SHP77 (cell line): ENCODE measurements at places on chromosomes 11 and 22.

DNA sequence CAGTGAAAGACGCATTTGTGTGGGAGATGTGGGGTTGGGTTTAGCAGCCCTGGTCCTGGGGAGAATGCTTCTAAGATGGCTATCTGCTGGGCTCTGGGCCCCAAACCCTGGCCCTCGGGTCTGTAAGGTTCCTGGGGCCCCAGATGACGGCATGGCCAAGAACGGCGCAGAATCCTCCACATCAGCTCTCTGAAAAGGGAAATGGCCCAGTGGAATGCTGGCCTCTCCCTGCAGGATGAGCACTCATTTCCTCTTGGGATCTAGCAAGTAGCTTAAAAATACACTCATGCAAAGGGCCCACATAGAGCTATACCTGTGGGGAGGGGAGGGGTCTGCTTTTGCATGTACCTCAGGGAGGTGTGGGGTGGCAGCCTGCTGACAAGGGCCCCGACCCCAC is 37.5 kb upstream of the LINC01488 start:
- DNase-seq, result no peak

GRCh38 chr22:48321986-48322545 is 1505.6 kb downstream of the BRD1 start:
- no peak for DNase-seq

GRCh38 chr22:22912135-22912987 is 24.7 kb downstream of the IGLL5 start:
- no peak for DNase-seq

DNA sequence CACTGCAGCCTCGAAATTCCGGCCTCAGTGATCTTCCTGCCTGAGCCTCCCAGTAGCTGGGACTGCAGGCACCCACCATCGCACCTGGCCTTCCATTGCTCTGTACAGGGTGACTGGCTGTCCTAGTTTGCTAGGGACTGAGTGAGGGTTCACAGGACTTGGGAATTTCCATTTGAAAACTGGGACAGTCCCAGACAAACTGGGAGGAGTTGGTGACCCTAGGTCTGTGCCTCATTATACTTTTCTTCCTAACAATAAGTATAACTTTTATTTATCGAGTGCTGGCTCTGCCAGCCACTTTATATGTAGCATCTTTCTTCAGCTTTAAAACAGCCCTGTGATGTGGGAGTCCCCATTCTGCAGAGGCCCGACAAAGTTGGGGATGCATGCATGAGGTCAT is 25.5 kb downstream of the TCP11L1 start:
- no peak for DNase-seq

DNA sequence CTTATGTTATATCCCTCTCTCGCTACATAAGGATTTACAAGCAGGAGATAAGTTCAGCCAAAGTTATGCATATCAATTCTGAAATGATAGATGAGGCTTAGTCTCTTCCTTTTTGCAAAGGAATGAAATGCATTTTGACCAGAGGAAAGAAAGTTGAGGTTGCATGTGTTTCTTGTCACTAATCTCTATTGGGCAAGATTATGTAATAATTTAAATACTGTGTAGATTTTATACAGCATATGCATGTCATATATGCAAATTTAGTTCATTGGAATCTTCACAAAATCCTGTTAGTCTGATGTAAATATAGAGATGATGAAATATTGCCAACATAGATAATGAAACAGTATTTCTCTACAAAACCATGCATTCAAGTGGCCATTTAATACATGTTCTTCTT is 858.7 kb upstream of the RAG2 start:
- no peak for DNase-seq

- DNase-seq, result peak; percentile 28
These were observed 816 bp downstream of the PDE3B start for GRCh38 chr11:14644226-14645014.

DNA sequence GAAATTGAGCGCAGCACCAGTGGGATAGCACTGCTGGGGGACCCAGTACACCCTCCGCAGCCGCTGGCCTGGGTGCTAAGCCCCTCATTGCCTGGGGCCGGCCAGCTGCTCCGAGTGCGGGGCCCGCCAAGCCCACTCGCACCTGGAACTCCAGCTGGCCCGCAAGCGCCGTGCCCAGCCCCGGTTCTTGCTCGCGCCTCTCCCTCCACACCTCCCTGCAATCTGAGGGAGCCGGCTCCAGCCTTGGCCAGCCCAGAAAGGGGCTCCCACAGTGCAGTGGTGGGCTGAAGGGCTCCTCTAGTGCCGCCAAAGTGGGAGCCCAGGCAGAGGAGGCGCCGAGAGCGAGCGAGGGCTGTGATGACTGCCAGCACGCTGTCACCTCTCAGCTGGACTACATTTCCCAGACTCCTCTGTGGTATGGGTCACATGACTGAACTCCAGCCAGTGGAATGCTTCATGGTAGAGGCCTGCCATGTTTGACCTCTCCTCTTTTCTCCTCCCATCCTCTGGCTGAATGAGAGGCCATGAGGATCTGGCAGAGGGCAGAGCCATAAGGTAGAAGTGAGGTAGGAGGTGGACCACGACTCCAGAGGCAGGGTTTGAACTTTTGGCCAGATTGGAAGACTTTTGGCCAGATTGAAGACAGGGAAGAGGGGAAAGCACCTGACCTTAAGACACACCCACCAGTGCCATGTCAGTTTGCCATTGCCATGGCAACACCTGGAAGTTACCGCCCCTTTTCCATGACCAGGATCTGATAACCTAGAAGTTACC is 6.2 kb downstream of the MRGPRD start:
- no peak for DNase-seq

- DNase-seq, result no peak
These were observed 52.2 kb downstream of the C11orf58 start for GRCh38 chr11:16790486-16791190.

DNA sequence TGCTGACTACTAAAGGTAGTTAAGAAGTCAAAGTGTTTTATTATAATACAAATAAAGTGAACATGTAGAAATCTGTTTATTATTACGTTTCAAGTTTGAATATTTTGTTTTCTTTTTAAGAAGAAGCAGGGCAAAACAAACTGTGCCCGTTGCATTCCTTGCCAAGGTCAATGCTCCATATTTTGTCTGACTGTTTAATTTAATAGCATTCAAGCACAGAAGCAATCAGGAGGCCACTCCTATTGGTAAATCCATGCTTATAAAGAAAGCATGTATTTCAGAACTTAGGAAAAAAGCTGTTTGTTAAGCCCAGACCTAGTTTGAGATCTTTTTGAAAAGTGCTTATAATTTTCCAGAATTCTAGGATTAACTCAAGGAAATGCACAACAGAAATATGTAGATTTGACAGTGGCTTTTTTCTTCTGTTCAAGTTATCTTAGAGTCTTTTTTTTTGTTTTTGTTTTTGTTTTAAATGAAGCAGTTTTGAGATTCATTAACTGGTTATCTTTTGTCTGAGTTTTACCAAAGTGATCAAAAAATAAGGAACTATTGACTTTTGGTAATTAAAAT is 51.7 kb downstream of the ARHGAP42 start:
- no peak for DNase-seq

DNA sequence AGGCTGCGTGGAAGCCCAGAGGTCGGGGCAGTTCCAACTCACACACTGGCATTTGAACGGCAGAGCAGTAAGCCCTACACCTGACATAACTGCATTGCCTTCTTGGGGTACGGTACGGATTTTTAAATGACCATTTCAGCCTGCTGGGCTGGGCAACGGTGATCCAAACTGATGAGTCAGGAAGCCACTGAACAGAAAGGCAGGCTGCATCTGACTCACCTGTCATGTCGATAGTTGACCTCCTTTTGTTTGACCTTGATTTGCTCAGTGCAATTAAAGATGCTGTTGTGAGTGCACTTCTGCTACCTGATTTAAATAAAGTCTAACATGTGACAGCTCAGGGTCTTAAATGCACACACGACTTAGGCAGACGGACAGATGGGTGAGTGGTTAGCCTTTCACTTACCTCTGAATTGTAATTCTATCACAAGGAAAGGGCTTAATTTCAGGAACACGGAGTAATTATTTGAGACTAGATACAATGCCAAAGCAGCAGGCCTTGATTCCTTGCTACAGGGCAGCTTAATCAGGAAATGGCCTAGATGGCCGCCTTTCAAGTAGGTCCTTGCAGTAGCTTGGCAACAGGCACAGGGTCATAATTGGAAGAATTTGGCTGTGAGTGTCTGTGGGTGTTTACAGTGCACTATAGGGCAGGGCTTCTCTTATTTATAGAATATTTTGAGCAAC is 52.2 kb downstream of the BMAL1 start:
- no peak for DNase-seq

DNA sequence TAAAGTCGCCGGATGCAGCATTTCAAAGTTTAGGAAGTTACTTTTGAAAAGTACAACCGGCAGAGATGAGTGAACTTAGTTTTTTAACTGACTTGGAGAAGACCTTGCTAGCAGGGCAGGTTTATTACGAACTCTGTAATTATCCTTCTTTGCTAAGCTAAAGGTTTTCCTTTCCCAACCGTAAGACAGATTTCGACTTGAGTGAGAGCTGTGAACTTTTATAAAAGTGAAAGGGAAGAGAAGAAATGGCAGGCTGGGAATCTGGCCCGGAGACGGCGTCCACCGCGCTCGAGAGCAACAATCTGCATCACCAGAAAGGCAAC is 659 bp upstream of the TEAD1 start:
- no peak for DNase-seq

- DNase-seq, result no peak
These were observed 8.2 kb upstream of the CCDC188 start for GRCh38 chr22:20159076-20159475.

- no peak for DNase-seq
These were observed 48.5 kb downstream of the CSNK2A3 start for GRCh38 chr11:11304550-11304949.

DNA sequence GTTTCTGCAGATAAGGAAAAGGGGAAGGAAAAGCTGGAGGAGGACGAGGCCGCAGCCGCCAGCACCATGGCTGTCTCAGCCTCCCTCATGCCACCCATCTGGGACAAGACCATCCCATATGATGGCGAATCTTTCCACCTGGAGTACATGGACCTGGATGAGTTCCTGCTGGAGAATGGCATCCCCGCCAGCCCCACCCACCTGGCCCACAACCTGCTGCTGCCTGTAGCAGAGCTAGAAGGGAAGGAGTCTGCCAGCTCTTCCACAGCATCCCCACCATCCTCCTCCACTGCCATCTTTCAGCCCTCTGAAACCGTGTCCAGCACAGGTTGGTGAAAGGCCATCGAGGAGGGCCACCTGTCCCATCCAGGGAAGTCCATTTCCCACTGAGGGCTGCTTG is 5.6 kb downstream of the TEF start:
- no peak for DNase-seq

GRCh38 chr22:36743011-36743410 is 32.9 kb downstream of the IFT27 start:
- no peak for DNase-seq

DNA sequence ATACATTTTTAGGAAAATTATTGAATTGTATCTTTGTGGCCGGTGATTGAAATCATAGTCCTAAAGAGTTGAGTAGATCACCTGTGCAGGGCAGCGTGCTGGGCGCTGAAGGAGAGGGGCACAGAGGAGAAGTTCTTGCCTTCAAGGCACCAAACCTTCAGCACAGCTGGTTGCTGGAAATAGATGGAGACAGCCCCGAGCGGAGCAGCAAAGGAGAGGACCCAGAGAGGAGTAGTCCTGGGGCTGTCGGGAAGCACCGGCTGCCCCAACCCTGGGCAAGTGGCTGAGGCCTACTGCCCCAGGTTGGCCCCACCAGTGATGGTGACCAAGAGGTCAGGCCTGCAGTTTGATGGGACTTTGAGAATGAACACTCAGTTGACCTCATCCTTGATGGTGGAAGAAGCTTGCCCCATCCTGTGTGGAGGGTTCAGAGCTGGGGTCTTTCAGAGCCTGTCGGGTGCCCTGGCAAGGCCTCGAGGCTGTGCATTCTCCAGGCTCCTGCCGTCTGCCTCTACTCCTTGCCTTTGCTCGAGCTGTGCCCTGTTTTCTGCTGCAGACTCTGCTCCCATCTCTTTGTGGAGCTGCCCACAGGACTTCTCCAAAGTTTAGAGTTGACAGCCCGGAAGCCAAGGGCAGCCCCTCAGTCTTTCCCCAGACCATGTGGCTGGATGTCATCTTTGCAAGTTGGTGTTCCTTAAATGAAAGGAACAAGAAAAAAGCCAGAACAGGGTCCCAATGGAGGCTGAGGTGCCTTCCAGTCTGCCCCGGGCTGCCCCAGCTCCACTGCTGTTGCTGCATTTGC is 285.1 kb downstream of the TBC1D22A start:
- DNase-seq, result no peak

GRCh38 chr22:27752141-27752540 is 49.4 kb downstream of the MN1 start:
- DNase-seq, result no peak

- no peak for DNase-seq
These were observed 415.8 kb downstream of the DYNC2H1 start for GRCh38 chr11:103525069-103525468.

DNA sequence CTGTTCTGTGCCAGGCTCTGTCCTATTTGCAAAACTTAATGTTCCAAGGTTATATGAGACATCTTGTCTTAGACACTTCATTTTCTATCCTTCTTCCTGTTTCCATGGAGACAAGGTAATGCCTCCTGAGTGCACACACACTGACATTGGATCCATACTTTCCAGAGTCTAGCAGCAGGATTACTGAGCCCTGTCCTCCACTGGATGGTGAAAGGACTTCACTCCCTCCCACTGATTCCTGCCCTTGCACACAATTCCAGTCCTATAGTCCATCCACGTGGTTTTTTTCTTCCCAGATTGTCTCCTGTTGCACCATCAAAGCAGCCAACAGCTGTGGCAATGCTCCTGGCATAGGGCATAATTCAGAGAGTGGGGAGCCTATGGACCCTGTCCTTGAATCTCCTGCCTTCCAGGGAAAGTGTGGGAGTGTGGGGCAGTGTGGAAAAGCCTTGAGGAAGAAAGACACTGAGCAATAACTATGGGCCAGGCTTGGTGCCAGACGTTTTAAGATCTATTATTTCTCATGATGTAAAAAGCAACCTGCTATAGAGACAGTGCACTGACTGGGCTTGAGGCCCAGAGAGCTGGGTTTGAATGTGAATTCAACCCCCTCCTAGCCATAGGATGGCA is 31.3 kb downstream of the SERPINH1 start:
- peak; percentile 83 for DNase-seq

GRCh38 chr11:123770712-123771111 is 16.4 kb upstream of the OR6X1 start:
- no peak for DNase-seq

DNA sequence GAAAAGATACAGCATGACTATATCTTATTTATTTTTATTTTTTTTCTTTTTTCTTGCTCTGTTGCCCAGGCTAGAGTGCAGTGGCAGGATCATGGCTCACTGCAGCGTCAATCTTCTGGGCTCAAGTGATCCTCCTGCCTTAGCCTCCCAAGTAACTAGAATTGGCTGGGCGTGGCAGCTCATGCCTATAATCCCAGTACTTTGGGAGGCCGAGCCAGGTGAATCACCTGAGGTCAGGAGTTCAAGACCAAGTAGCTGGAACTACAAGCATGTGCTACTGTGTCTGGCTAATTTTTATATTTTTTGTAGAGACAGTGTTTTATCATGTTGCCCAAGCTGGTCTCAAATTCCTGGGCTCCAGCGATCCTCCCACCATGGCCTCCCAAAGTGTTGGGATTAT is 28.3 kb upstream of the CCDC134 start:
- no peak for DNase-seq
